ENCODE measurements at places on chromosomes 11 and 22.

DNA sequence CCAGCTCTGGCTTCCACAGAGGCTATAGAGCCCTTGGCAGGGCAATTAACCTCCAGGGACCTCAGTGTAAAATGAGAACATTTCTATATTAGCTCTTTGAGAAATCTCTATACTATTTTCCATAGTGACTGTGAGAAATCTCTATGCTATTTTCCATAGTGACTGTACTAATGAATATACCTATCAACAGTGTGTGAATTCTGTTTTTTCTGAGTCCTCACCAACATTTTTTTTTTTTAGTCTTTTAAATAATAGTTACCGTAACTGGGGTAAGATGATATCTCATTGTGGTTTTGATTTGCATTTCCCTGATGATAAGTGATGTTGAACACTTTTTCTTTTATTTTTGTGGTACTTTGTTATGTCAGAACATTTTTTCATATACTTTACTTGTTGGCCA is 7.0 kb upstream of the MTNR1B start:
- no peak for DNase-seq

- no peak for DNase-seq
Observed at GRCh38 chr22:22034469-22035132, 52.0 kb upstream of the TOP3B start.

DNA sequence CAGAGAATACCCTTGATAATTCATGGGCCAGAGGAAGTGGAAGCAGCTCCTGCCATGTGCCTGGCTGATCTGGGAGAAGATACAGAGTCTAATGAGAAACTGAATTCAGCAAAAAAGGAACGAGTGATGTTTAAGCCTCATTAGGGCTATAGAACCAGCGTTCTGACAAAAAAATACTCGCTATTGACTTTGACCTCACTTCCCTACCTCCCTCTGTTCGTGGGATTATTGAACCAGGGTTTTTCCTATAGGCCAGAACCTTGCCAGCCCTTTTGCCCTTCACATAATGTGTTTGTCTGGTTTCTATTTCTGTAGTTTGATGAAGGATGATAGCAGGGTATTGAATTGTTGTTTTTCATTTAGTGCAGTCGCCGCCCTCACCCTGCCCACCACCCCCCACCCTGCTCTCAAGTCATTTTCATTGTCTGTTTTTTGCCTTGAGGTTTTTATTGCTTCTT is 7.6 kb upstream of the RBFOX2 start:
- DNase-seq: no peak

- DNase-seq: peak; percentile 96
Observed at GRCh38 chr11:4072668-4073285, 21.8 kb upstream of the RRM1 start.

GRCh38 chr11:71437879-71438278 is 10.3 kb downstream of the DHCR7 start:
- DNase-seq: peak; percentile 33

DNA sequence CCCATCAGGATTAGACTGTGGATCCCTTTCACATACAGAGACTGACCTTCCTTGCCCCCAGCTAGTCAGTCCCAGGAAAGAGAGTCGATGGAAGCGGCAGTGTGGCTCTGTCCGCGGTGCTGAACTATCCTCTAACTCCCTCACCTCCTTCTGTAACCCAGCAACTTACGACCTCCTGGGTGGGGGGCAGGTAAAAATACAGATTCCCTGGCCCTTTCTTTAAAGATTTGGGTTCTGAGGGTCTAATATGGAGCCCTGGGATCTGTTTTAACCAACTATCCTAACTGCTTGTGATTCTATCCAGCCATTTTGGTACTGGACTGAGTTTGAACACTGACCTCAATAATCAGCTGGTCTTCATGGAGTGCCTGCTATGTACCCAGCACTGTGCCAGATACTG is 23.2 kb downstream of the MFNG start:
- DNase-seq: peak; percentile 67

GRCh38 chr22:47064016-47064415 is 301.6 kb downstream of the TBC1D22A start:
- DNase-seq: no peak

- DNase-seq: no peak
Observed at GRCh38 chr11:134229126-134229790, 4.8 kb downstream of the VPS26B start.

- no peak for DNase-seq
Observed at GRCh38 chr11:111946499-111946898, 9.4 kb downstream of the DIXDC1 start.

GRCh38 chr11:62238151-62238550 is 3.9 kb upstream of the SCGB1D2 start:
- no peak for DNase-seq

DNA sequence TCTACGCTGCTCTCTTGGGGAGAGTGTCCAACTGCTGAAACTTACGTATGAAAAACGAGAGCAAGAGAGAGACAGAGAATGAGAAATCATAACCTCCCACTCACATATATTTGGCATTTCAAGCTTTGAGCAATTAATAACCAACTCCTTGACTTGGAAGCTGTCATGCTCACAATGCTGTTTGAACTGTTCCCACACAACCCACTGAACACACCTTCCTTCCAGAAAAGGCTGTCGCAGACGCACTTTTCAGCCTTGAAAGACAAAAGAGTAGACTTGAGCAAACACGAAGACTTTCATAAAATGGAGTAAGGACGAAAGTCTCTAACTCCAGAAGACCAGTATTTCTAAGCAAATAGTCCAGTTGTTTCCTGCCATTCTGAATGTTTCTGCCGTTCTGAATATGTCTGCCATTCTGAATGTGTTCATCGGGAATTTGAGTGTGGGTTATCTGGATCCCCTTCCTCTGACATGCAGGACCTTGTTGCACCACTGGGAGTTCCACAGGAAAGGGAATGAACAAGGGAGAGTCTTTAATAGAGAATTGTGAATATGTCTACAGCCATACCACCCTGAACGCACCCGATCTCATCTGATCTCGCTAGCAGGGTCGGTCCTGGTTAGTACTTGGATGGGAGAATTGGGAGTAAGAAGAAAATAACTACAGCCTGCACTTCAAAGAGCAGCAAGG is 86.2 kb upstream of the BARX2 start:
- no peak for DNase-seq

GRCh38 chr22:23163665-23164064 is 16.6 kb upstream of the BCR start:
- no peak for DNase-seq

GRCh38 chr22:45632791-45633515 is 38.7 kb upstream of the ATXN10 start:
- DNase-seq: no peak

DNA sequence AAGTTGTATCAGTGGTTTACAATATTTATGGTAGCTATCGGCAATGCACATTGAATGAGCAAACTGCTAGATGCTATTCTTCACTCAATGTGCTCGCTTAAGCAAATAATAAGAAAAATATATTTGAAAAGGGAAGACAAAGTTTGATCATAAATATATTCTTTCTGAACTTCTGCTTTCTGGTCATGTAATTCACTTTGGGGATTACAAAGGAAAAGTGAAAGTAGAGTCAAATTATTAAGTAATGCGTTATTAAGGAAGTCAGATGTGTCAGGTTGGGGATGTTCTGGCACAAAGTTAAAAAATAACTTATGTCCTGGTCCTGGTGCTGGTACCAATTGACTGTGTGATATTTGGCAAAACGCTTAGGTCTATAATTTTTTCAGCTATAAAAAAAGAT is 98.0 kb upstream of the TRIM77 start:
- peak; percentile 29 for DNase-seq

DNA sequence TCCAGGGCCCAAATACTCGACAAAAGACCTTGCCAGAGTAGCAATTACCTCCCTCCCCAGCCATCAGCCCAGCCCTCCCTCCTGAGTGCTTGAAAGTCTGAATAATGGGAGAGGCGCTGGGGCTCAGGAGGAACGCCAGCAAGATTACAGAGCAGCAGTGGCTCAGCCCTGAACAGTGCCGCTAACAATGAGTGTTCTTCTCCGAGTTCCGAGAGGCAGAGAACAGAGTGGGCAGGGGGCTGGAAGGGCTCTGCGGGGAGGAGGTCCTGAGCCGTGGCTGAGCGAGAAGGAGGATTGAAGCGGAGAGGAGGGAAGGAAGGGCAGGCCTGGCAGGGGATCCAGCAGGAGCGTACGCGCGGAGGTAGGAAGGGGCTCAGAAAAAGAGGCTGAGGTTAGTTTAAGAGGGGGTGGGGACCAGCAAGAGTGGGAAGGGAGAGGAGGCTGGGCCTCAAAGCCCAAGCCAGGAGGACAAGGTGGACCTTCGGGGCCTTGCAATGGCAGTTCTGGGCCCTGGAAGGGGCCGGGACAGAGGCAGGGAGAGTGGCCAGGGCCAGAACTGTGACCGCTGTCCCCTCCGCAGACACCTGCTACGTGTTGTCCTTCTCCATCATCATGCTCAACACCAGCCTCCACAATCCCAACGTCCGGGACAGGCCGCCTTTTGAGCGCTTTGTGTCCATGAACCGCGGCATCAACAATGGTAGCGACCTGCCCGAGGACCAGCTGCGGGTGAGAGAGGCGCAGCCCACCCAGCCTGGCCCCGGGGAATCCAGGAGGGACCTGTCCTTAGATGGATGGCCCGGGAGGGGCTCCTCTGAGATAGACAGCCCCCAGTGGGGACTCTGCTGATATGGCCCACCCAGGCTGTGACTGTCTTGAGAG is 20.6 kb downstream of the CYTH4 start:
- no peak for DNase-seq

DNA sequence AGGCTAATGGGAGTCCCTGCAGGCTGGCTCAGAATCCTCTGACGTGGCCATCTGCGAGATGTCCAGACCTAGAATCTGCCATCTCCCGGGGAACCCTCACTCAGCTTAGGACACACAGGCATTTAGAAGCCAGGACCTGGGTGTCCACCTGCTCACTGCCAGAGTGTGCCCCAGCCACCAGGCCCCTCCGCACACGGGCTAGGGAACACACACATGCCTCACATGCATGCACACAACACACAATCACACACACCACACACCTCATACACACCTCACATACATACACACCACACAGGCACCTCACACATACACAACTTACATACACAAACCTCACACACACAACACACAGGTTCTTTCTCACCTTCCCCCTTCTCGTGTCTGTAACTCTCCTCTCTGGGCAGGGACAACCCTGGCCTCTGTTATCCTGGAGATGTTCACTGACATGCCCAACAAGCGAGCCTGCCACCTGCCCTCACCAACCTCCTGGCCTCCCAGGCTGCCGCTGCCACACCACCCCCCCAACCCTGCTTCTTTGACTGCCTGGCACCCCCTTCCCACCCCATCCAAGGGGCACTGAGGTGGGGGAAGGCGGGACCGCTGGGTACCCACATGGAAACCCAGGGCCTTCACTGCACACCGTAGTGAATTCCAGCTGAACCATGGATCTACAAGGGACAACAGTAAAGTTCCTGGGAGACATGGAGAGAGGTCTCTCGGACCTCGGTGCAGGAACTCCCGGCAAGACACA is 38.1 kb downstream of the GNB1L start:
- no peak for DNase-seq

GRCh38 chr11:66531841-66532240 is 14.0 kb downstream of the ZDHHC24 start:
- DNase-seq: no peak

DNA sequence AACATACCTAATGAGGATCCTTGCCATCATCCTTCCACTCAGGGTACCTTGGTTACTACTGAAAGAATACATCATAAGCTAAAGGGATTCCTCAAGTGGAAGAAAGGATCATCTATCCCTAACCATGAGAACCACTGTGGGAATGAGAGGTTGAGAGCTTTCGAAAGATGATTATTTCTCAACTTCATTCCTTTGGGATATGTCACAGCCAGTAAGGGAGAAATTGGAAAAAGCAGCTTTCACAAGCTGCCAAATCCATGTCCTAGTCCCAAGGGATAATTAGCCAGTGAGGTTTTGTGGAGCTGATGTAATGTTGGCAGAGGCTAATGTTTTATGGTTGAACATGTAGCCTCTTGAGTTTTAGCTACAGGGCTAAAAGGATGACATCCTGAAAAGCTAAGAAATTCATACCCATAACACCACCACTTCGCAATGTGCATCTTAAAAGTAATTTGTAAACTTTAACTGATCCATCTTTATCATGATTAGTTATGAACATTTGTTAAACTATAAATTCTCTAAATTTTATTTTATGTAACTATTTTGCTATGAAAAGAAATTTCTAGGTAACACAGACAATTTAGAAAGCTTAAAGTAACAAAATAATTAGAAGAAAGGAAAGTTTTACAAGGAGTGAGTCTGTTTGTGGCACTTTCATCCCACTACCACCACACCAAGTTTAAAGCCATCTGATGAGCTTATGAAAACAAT is 123.9 kb downstream of the MRTFA start:
- DNase-seq: no peak

DNA sequence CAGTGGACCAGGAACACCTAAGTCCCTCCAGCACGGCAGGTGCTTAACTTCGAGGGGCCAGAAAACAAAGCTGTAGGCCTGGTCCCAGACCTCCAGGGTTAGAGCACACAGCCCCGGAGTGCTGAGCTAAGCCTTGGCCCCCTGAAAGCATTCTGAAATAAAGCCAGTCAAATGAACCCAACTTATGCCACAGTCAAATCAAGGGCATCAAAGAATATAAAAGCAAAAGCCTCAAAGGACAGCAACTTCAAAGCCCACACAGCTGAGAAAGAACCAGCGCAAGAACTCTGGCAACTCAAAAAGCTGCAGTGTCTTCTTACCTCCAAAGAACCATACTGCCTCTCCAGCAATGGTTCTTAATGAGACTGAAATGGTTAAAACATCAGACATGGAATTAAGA is 39.1 kb downstream of the TMEM123 start:
- DNase-seq: no peak

- no peak for DNase-seq
Observed at GRCh38 chr22:49351761-49352227, 475.9 kb downstream of the BRD1 start.

GRCh38 chr22:26597026-26597425 is 7.1 kb upstream of the TPST2 start:
- no peak for DNase-seq

DNA sequence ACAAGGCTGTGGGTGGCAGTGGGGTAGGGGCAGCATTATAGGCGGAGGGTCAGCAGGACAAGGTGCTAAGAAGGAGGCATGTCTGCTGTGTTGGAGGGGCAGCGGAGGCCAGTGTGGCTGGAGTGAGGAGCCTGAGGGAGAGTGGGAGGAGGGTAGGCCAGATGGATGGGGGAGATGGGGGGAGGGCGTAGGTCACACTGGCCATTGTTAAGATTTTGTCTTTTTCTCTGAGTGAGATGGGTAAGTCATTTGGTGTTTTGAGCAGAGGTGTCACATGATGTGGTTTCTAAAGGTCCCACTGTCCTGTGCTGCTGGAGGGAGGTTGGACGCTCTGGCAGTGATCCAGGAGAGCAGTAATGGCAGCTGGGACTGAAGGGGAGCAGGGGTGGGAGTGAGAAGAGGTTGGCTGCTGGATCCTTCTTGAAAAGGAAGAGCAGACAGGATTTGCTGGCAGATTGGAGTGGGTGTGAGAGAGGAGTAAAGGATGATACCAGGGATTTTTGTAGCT is 9.8 kb downstream of the PPP6R3 start:
- no peak for DNase-seq

All from Kasumi-1 (cell line).